ENCODE measurements at places on chromosomes 16 and 17.

DNA sequence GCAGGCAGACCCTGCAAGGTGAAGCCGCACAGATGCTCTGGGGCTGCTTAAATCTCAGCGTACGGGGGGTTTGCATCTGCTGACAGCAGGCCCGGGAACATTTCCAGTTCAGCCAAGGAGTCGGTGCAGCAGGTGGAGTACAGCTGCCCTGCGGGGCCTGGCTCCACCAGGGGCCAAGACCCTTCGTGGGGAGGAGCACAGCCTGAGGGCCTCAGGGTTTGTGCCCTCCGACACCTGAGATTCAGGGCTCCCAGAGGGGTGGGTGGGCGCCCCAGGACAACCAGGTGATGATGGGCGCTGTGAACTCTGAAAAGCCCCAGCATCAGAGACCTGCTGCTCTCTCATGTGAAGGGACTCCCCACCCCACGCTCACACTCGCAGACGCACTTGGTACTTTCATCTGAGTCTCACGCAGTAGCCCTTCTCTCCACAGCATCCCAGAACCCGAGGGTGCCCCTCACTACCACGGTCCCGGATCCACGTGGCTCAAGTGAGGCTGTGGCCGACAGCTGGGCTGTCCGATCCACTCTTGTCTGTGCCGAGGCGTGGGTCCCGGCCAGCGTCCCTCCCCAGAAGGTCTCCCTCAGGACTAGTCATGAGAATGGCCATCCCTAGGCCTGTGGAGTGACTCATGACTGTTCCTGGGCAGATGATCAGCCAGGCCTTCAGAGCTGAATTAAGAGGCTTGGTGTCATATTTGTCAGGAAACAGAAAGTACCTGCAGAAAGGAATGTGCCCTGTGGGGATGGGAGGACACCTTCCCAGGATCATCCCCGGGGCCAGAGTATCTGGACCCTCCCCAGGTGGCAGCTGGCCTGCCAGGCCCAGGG is 29.6 kb downstream of the ACSF3 start:
- DNase-seq, result no peak

DNA sequence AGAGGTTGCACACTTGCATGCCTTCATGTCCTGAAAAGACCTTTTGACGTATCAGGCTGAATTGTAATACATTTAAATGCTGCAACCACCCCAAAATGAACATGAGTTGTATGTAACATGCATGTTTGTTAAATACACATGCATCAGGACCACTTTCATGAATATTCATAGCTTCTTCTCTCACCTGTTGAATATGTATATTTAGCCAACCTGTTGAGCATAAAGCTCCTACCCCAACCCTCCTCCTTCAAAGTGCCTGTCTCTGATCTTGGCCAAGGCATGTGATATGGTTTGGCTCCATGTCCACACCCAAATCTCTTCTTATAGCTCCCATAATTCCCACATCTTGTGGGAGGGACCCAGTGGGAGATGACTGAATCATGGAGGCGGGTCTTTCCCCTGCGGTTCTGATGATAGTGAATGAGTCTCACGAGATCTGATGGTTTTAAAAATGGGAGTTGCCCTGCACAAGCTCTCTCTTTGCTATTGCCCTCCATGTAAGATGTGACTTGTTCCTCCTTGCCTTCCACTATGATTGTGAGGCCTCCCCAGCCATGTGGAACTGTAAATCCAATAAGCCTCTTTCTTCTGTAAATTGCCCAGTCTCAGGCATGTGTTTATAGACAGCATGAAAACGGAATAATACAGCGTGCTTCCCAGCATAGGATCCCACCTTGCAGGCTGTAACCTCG is 3.8 kb upstream of the CRYM start:
- DNase-seq, result no peak

DNA sequence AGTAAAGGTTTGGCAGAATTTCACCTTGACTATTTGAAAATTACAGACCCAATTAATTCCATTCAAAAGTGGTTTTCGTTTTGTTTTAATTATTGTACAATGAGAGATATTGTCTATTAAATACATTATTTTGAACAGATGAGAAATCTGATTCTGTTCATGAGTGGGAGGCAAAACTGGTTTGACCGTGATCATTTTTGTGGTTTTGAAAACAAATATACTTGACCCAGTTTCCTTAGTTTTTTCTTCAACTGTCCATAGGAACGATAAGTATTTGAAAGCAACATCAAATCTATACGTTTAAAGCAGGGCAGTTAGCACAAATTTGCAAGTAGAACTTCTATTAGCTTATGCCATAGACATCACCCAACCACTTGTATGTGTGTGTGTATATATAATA is 72.6 kb downstream of the CDK12 start:
- no peak for DNase-seq

GRCh38 chr16:70577256-70577698 is 53.7 kb downstream of the SF3B3 start:
- no peak for DNase-seq

GRCh38 chr17:56739376-56739775 is 94.3 kb downstream of the C17orf67 start:
- DNase-seq, result no peak

GRCh38 chr16:88857728-88858339 is 907 bp downstream of the TRAPPC2L start:
- peak; percentile 22 for DNase-seq

- peak; percentile 80 for DNase-seq
Observed at GRCh38 chr16:69482410-69482991, 58.1 kb downstream of the CYB5B start.

GRCh38 chr16:68379472-68380347 is 68.6 kb downstream of the SMPD3 start:
- DNase-seq, result no peak

DNA sequence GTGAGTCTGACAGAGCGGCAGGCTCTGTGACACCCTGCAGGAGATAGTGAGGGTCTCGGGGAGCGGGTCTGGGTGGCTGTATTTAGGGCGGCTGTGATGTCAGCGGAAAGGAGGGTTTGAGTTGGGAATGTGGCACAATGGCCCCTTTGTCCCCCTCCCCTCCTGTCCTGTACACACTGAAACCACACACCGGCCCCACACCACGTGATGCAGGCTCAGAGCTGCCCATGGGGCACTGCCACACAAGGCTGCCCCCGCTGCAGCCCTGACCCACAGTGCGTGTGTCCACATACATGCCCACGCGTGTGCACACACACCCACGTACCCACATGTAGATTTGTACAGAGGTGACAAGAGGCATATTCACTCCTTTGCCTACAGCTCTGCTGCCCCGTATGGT is 15.3 kb downstream of the SGCA start:
- no peak for DNase-seq

GRCh38 chr17:21374441-21375161 is 1.6 kb upstream of the KCNJ12 start:
- DNase-seq, result no peak

DNA sequence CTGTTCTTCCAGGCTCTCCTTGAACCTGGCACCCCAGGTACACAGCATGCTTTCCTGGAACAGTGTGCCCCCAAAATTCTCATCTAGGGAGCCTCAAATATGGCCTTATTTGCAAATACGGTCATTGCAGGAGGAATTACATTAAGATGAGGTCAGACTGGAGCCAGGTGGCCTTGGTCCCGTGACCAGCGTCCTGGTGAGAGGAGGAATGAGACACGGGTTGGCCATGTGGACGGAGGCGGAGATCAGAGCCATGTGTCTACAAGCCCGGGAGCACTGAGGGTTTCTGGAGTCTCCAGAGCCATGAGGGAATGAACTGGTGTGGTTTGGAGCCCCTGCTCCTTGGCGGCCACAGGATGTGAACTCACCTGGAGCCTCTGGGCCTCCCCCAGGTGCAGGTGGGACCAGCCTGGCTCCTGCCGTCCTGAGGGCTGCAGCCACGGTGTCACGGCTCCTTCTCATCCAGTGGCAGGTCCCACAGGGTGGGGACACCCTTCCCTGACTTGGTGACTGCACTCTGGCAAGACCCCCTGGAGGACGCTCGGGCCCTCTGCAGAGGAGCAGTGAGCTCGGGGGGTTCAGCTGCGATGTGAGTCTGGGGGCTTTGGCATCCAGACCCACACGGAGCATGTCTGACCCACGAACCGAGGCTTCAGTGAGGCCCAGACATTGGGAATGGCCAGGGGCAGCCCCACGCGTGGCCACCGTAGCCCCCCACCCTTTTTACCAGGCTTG is 21.8 kb upstream of the GNG13 start:
- DNase-seq, result no peak

DNA sequence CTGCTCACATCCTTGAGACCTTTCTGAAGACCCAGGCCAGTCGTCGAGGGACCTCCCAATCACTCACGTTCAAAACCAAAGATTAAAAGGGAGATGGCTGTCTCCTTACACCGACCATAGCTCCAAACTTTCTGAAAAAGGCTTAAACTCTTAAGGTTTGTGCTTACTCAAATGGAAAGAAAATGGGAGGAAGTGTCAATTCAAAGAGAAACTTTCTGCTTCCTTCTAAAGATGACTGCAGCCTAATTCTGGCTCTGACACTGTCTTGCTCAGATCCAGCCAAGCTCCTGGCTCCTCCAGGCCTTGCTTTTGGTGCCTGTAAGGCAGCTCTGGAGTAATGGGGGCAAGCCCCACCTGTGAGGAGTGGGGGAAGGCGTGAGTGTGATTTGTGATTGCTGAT is 54.9 kb upstream of the WSB1 start:
- DNase-seq, result no peak

DNA sequence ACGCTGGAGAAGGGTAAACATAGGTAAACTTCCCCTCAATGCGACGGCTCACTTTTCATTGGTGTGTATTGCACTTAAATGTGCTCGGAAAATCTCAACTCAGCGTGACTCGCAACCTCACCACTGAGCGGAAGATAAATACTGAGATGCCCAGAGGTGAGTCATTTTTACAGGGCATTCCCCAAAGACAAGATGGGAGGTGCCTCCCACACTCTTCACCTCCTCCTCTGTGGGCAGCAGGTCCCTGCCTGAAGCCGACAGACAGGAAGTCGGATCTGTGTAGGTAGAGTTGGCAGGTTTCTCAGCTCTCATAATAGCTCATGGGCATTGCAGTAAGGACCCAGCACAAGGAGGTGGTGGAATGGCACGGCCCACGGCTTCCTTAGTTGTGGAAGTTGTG is 274.6 kb upstream of the HSBP1 start:
- no peak for DNase-seq

- DNase-seq, result no peak
Observed at GRCh38 chr17:34519282-34519681, 60.1 kb upstream of the TMEM132E start.

GRCh38 chr16:28108590-28109247 is 45.2 kb upstream of the GSG1L start:
- no peak for DNase-seq

DNA sequence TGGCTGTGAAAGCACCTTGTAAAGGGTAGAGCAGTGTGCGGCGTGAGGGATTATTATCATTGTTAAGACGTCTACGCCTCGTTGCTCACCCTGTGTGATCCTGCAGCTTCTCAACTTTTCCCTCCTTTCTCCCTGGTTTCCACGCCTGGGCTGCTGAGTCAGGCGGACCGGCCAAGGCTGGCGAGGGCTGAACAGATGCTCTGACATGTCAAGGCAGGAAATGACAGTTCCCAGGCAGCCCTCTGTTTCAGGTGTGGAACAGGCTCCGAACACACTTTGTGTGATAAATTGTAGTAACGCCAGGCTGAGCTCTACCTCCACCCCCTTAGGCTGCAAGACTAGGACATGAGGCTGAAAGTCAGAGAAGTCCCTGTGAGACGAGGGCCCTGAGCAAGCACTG is 46.0 kb upstream of the TBX2 start:
- DNase-seq, result no peak

GRCh38 chr17:79928502-79929256 is 89.4 kb upstream of the CBX4 start:
- no peak for DNase-seq

GRCh38 chr17:50815400-50815799 is 20.0 kb upstream of the WFIKKN2 start:
- DNase-seq, result no peak

DNA sequence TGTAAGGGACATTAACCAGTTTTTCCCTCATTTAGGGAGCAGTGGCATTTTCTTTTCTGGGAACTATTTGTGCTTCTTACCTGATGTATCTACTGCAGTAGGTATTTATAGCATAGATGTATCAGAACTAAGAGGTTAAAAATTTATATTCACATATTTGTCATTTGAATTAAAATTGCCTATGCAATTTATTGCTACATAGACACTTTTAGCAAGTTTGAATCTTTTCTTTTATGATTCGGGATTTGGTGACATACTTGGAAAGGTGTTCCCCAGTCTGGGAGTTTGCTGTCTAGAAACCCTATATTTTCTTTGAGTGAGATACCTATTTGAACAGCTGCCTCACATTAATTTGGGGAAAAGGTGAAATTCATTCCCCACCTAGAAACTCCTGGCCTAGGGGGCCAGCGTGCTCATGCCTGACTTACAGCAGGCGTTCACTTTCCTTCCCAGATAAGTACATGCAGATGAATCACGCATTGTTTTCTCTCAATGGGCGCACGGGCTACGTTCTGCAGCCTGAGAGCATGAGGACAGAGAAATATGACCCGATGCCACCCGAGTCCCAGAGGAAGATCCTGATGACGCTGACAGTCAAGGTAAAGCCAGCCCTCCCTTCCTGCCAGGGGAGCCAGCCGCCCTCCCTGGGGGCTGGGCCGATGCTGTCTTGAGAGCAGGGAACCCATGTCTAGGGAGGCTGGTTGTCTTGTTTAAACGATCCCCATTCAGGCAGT is 73.8 kb downstream of the SDR42E1 start:
- no peak for DNase-seq

DNA sequence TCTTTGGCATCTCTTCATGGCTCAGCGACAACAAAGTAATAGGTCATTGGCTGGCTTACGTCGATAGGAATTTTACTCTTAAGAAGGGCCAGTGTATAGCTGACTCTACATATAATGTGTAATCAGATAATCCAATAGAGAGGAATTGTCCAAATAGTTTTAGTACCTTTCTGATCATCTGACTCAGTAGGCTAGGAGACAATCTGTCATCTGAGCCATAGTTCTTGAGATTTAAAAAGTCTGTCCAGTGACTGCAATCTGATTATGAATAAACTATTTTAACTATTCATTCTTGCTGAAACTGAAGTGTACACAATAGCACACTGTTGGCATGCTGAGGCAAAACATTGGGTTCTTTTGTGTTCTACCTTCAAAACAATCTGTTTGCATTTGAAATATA is 21.4 kb upstream of the NOL11 start:
- DNase-seq, result no peak

DNA sequence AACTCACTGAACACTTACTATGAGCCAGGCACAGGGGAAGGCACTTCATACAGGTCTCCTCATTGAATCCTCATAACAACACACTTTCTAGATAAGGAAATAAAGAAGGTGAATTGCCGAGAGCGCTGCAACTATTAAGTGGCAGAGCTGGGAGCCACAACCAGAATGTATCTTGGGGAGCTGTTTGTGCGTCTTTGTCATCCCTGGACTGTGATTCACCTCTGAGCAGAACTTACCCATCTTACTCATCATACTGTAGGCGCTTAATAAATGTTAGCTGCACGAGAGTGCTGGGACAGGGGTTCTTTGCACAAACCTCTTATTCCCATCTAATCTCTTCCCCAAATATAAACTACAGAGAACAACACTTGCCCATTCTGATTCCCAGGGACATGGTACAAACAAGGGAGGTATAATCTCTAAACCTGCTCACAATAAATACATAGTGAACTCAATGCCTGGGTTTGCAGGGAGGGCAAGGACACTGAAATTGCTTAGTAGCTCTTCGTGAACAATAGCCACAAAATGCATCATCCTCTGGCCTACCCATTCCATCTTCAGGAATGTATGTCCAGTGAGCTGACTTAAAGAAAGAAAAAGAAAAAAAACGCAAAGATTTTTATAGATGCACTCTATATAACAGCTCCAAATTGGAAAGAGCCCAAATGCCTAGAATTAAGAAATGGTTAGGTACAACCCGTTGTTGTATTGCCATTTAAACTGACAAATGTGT is 43.0 kb downstream of the MYO18A start:
- DNase-seq, result no peak

- peak; percentile 44 for DNase-seq
Observed at GRCh38 chr16:8173111-8173644, 417.1 kb downstream of the TMEM114 start.

Measured in skin of body (tissue), 3 donors.